NCI-H748 treated with DMSO at 0.1 percent for 48 hours (cell line): ENCODE measurements at places on chromosomes 13 and 19.

- DNase-seq = no peak
These were observed 4.1 kb downstream of the SLC10A2 start for GRCh38 chr13:103062079-103062478.

GRCh38 chr13:102900193-102900608 is 54.4 kb downstream of the ERCC5 start:
- DNase-seq = peak; percentile 50

DNA sequence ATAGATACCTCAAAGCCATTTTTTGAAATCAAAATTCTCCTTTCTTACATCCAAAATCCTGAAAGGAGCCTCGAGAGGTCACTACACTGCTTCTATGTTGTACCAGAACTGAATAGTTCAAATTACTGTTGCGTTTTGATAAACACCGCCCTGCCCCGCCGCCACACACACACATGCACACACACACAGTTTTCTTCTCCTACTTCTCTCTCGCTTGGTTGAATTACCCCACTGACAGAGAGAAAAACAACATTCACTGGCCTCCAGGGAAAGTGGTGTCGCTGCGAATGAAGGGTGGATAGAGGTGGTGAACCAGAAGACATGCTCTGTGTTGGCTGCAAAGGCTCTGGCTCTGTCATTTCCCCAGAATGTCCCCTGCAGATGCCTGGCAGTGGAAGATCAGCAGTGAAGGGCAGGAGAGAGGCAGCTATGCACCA is 183.4 kb upstream of the RFC3 start:
- no peak for DNase-seq

DNA sequence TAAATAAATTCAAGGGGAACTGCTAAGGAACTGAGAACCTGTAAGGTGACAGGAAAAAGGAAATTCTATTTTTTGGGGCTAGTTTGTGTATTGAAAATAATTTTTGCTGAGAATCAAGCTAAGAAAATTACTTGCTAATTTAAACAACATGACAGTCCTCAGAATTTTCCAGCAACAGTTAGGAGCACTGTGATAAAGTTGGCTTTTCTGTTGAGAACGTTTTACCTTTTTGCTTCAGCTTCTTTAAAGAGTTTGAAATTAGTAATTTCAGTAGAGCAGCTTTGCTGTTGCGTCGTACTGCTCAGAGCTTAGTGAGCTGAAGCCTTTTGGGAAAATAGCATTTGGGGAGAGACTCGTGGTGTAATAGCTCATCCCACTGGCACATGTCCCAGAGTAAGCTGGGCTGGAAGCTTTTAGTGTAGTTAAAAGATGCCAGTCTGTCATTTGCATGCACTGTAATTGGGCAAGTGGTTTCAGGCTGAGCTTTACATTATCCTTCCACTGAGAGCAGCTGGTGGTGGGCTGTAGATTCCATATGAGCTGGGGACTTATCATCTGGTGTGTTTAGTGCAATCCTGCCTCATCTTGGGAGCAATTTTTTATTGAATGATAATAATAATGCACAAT is 69.8 kb downstream of the LRCH1 start:
- no peak for DNase-seq

- no peak for DNase-seq
These were observed 7.7 kb upstream of the CDADC1 start for GRCh38 chr13:49240017-49240416.

DNA sequence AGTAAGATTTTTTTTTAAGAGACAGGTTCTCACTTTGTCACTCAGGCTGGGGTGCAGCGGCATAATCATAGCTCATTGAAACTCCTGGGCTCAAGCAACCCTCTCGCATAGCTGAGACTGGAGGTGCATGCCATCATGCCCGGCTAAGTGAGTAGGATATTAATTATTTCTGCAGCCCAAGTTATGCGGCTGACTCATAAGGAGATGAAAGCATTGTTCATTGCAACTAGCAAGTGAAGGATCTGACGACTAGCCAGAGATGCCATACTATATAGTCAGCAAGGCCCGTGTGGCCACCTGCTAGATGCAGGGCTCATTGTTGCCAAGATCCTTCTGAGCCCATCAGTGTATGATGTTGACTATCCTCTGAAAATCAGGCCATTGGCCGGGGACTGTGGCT is 45.2 kb downstream of the ABCC4 start:
- no peak for DNase-seq

GRCh38 chr13:92843549-92843948 is 383.1 kb upstream of the GPC6 start:
- peak; percentile 80 for DNase-seq

- DNase-seq = no peak
These were observed 94.7 kb downstream of the MIPEP start for GRCh38 chr13:23794267-23795161.

DNA sequence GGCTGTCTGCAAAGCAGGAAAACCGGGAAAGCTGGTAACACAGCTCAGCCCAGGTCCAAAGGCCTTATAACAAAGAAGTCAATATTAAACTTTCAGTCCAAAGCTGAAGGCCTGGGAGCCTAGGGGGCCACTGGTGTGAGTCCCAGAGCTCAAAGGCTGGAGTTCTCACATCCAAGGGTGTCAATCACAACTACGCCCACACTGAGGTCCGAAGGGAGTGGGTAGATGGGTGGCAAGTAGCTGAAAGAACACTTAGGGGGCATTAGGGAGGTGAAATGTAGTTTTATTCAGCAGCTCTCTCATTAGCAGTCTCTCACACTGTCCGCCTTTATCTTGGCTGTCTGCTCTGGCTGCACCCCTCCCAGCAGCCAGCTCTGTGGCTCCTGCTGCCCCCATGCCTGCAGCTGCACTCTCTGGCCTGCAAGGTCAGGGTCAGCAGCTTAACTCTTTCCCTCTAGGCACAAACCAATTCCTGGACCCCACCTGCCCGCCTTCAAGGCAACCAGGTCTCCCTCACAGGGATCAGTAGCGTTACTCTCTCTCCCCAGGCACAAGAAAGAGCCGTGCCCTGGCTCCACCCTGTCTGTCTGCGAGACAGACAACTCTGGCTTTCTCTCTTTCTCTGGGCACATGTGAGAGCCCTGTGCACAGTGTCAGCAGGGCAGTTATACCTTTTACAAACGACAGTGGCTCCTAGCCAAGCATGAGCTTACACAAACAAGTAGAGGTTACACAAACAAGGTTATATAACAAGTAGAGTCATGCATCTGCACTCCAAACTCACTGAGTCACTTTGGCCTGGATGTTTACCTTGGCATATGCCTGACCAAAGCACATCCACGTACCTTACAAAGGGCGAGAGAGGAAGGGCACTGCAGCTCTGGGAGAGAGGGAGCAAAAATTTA is 249.4 kb upstream of the PCDH20 start:
- peak; percentile 10 for DNase-seq

DNA sequence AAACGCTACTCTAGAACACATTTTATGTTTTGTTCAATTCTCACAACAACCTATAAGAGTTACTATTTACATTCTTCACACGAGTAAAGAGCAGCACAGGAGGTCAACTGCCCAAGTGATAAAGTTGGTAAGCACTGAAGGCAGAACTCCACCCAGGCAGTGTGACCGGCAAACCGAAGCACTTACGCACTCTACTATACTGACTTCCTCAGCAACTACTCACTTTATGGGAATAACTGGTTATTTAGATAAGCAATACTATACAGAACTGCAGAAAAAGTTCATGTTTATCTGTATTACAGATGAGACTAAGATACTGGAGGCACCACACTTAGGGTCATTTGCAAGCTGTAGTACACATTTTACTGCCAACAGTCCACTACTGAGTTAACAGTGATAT is 28.8 kb downstream of the FOXO1 start:
- no peak for DNase-seq

GRCh38 chr13:105266615-105267014 is 1268.8 kb downstream of the EFNB2 start:
- no peak for DNase-seq

DNA sequence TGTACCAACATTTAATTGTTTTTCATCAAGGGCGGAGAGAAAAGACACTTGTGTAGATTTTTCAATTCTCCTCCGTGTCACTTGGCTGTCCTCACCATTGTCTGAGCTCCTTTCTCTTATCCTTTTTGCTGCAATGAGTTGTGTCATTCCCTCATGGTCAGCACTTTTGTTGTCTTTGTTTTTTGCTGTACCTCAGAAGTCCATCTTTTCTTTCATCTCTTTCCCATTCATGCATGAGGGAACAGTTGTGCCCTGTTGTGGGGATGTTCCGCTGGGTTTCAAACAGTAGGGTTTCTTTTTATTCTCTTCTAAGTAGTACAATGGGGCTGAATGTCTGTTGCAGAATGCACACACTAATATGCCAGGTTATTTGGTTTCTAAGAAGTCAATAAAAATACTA is 222.6 kb downstream of the TM9SF2 start:
- DNase-seq = no peak

DNA sequence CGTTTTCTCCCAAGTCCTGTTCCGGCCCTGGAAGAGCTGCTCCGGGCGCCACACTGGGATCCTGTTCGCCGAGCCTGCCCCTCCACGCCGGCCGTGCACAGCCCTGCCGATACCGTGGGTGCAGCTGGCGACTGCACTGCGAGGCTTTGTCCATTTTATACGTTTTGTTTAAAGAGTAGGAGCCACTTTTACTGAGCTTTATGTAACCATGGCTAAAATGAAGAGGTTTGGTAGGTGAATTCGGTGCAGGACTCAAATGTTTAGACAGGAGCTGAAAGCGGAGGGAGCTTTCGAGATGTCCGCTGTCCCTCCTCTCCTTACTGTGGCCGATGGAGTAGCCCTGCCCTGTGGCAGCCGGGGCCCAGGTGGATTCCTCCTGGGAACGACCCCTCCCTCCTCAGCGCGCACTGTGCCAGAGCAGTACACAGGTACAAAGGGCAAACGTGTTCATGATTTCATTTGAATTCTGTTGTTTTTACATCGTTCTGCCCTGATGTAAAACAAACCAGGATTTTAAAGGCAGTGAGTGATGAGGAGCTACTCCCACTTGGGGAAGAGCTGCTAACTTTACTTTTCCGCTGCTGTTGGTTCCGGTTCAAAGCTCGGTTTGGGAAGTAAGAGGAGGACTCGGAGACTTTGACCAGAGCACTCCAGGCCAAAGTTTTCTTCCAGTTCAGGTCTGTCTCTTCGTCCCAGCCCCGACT is 1.7 kb downstream of the COL4A2 start:
- no peak for DNase-seq

GRCh38 chr19:38538386-38538785 is 79.4 kb downstream of the MAP4K1 start:
- DNase-seq = no peak

DNA sequence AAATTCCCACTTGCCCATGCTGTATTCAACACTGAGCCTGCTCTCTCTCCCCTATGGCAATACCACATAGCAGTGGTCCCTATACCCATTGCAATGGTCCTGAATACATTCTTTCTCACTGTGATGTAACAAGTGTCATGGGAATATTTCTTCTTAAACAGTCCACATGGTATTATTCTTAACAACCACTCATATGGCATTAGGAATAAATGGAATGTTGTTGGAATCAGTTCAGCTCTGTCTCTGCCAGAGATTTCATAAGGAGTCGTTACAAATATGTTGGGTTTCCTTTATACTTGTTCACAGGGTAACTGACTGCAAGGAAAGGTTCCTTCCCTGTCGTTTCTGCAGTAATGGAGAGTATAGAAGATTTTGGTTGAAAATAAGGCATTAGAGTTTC is 128.3 kb upstream of the SPATA13 start:
- no peak for DNase-seq

DNA sequence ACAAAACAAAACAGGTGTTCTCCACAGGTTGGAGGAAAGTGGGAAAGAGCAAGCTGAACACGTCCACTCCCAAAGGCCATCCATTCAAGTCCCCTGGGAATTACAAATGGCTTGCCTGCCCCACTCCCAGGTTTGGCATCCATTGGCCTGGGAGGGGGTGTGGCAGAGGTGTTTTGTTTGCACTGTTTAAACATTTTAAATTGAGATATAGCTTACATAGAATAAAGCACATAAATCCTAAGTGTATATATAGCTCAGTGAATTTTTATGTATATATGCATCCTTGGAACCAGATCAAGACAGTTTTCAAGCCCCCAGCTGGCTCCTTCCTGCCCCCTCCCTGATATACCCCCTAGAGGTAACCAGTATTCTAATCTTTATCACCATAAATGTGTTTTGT is 12.7 kb downstream of the SLC25A42 start:
- no peak for DNase-seq

GRCh38 chr19:19866611-19867248 is 1.0 kb downstream of the ZNF253 start:
- DNase-seq = no peak
